ENCODE measurements at places on chromosomes 3 and 15.

DNA sequence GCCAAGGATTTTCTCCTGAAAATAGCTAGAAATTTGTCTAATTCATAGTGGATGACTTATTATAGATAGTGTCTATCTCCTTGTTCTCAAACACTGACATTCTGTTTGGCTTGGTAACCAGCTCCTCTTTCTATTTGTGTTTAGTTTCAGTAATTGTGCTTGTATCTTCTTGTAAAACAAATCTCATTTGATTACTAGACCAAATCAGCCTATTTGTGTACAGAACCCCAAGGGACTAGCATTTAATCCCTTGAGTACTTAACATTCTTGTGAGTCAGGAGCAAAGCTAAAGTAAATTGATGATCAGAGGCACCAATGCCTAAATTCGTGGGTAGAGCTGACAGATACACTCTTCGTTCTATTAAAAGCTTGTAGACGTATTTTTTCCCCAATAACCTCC is 306.5 kb upstream of the SLITRK3 start:
- no peak for DNase-seq

DNA sequence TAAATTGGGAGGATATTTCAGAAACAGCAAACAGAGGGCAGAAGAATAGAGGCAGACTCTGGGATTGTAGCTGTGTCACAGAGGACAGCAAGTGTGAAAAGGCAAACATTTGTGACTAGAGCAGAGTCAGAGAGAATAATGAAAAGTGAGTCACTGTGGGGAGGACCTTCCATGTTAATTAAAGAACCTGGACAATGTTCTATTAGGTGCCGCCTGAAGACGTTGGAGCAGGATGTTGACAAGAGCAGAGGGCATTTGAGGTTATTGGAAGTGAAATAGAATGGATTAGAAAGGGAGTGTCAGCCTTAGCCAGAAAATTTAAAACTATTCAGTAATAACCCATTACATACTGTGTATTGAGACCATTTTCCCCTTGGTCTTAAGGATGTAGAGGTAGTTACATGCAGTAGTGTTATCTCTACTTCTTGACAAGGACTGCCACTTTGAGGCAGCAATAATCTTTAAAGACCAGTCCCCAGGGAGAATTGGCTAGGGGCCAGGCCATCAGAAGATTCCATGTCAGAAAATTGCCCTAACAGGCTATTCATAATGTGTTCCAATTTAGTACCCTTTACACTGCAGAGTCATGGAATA is 5.8 kb downstream of the ACKR2 start:
- DNase-seq = no peak

- DNase-seq = no peak
These were observed 23.3 kb downstream of the SLC6A6 start for GRCh38 chr3:14425581-14426304.

- no peak for DNase-seq
These were observed 50.3 kb upstream of the PLXND1 start for GRCh38 chr3:129656659-129657247.

DNA sequence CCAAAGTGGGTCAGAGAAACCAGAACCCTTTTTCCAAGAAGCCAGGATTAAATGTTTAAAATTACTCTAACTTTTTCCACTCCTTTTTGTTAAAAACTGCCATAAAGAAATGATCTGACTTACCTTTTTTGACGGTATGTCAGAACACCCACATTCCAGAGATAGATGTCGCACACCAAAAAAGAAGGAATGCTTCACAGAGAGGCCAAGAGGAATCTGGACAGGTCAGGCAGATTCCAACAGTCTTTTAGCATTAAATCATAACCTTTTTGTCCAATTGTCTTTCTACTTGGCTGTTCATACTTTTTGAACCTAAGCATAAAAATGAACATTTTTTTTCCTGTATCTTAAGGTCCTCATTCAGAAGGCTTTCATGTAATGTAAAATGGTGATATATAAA is 846.9 kb downstream of the NSUN3 start:
- DNase-seq = no peak

GRCh38 chr15:45089712-45090373 is 24.1 kb downstream of the DUOX2 start:
- no peak for DNase-seq

GRCh38 chr15:33111041-33111451 is 83.5 kb downstream of the FMN1 start:
- no peak for DNase-seq

DNA sequence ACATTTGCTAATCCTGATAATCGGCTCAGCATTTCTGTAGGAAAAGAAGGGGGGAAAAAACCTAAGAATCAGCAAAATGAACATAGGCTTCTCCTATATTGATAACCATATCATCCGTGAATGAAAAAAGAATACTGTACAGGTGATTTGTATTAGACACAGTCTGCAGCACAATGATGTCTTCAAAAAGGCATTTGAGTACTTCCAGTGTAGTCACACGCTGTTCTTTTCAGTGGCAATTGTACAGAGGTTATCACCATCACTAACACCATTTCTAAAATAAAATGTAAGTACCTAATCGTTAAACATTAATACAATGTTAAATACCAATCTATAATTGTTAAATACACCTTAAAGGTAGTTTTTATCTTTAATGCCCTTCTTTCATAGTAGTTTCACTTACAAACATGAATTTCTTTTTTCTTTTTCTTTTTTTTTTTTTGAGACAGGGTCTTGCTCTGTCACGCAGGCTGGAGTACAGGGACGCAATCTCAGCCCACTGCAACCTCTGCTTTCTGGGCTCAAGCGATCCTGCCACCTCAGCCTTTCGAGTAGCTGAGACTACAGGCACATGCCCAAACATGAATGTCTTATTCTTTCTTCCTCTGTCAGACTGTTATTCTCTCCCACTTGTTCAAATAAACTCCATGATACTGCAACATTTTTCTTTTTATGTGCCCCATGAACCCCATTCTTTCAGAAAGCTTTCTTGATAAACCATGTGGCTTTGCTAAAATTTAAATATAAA is 18.4 kb downstream of the GOLGB1 start:
- DNase-seq = no peak

DNA sequence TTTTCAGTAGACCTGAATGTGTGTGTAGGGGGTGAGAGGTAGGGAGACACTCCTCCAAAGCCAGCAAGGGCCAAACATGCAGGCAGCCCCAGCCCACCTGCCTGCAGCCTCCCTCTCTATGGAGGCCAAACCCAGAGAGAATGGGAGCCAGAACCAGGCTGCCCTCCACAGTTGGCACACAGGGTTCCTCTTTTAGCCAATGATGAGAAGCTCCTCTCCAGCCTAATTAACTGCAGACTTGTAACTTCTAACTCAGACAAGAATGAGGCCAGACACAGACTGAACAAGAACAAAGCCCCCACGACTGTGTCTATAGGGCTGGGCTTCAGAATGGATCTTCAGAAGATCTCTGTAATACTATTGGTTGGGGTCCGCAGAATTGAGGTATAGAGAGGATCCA is 12.3 kb upstream of the TLE3 start:
- DNase-seq = no peak
